Subcutaneous preadipocyte (primary cell): ENCODE measurements at places on chromosomes 2 and 18. TPM values are rescaled to one million over a fixed set of nuclear protein-coding genes. Genes with fewer than 3 reads are reported as not detected.

The PMAIP1 gene
- 11.4 and 11.7 TPM in 2 replicates for total RNA-seq

The CRYGD gene
- total RNA-seq: not detected in 2 replicates

The HOXD4 gene
- 1.1 and 2.0 TPM in 2 replicates for total RNA-seq

The FAM124B gene
- total RNA-seq: not detected in 2 replicates

The CELF4 gene
- not detected in 2 replicates for total RNA-seq

The SH3RF3 gene
- total RNA-seq: 7.3 and 14.9 TPM in 2 replicates

The PROC gene
- total RNA-seq: not detected in 2 replicates

The CIDEA gene
- 0.20 and 0.37 TPM in 2 replicates for total RNA-seq

The SOCS6 gene
- 26.1 and 50.6 TPM in 2 replicates for total RNA-seq

The MOGAT1 gene
- total RNA-seq: not detected in 2 replicates

The DNAJC5G gene
- total RNA-seq: not detected in 2 replicates

The ARHGEF4 gene
- total RNA-seq: 0.98 and 2.9 TPM in 2 replicates

The CROCC2 gene
- 0.20 and 0.37 TPM in 2 replicates for total RNA-seq

The OSBPL6 gene
- 2.2 and 4.1 TPM in 2 replicates for total RNA-seq

The MAB21L4 gene
- total RNA-seq: not detected in 2 replicates

The SLC9A4 gene
- total RNA-seq: not detected in 2 replicates

The BCL11A gene
- under 0.01 TPM in 1 of 2 replicates, not detected in the other for total RNA-seq

The PLA2R1 gene
- total RNA-seq: 5.9 and 7.7 TPM in 2 replicates

The DCDC2C gene
- total RNA-seq: not detected in 2 replicates
